ENCODE measurements at places on chromosomes 7 and 10.

DNA sequence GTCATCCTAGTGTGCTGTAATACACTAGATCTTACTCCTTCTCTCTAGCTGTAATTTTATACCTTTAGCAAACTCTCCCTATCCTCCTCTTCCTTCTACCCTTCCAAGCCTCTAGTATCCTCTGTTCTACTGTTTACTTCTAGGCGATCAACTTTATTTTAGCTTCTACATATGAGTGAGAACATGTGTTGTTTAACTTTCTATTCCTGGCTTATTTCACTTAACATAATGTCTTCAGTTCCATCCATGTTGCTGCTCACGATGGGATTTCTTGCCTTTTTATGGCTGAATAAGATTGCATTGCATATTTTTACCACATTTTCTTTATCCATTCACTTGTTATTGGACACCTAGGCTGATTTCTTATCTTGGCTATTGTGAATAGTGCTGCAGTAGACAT lies 318.6 kb downstream of the MALRD1 start:
- DNase-seq, result no peak

- DNase-seq, result no peak
These were observed 24.5 kb downstream of the SSMEM1 start for GRCh38 chr7:130232209-130232608.

DNA sequence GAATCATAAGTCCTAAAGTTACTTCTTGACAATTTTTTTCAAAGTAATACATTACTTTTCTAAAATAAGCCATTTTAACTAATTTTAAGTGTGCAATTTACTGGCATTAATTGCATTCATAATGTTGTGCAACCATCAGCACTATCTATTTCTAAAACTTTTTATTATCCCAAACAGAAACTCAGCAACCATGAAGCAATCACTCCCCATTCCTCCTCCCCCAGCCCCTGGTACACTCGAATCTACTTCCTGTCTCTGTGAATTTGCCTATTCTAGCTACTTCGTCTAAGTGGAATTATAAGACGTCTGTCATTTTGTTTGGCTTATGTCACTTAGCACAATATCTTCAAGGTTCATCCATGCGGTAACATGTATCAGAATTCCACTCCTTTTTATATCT lies 84.9 kb downstream of the MKX start:
- DNase-seq, result no peak

- DNase-seq, result peak; percentile 12
These were observed 363.9 kb downstream of the MALRD1 start for GRCh38 chr10:19412531-19412930.

DNA sequence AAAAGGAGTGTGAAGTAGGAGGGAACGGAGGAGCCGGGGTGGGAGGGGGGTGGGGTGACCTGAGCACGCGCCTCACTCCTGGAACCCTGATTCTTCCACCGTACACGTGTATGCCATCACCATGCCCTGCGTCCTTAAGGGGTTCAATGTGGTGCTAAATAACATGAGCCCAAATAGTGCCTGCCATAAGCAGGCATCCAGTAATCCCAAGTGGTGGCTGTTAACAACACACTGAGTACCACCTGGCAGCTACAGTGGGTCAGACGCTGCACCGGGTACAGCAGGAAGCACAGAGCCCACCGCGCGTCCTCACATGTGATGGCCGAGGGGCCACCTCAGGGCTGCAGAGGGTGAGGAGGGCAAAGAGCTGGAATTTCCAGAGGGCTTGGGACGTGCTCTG lies 81.9 kb downstream of the PTPRN2 start:
- DNase-seq, result no peak

- DNase-seq, result no peak
These were observed 421.0 kb downstream of the PTPRN2 start for GRCh38 chr7:158166386-158167340.

GRCh38 chr7:28871631-28872030 lies 86.5 kb downstream of the TRIL start:
- no peak for DNase-seq

- DNase-seq, result no peak
These were observed 199.7 kb upstream of the LRRN3 start for GRCh38 chr7:110891197-110891596.

- no peak for DNase-seq
These were observed 45.4 kb upstream of the MACROH2A2 start for GRCh38 chr10:70007116-70007820.

DNA sequence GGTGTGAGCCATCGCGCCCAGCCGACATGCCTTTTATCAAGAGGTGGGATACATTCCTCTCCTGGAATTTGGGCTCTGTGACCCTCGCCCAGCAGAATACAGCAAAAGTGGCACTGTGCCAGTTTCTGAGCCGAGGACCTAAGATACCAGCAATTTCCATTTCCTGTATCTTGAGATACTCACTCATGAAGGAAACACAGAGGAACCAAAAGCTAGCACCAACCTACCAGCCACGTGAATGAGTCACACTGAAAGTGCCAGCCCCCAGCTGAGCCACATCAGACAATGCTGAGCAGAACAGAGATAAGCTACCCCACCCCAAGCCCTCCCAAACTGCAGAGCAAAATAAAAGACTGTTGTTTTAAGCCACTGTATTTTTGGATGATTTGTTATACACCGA lies 56.3 kb downstream of the CACUL1 start:
- DNase-seq, result no peak

GRCh38 chr7:35446091-35446490 lies 192.2 kb upstream of the TBX20 start:
- no peak for DNase-seq

DNA sequence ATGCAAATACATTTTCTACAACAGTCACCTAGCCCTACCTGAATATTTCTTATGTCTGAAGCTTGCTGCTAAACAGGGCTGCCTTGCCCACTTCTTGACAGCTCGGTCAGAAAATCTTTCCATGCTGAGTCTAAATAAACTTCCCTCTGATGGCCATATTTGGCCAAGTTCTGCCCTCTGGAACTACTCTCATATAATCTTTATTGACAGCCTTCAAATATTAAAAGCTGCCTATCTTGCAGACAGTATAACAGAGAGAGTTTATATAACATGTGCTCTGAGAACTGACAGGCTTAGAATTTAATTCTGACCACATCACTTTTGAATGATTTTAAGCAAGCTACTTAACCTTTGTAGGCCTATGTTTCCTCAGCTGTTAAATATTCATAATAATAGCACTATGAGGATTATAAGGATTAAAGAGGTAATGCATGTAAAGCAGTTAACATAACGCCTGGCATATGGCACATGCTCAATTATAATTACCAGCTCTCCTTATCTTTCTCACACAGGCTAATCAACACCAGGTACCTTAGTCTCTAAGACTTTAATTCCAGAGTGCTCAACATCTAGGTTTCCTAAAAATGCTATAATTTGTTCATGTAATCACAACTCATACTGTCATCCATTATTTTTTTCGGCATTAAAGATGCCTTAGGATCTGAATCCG lies 334.1 kb downstream of the HPSE2 start:
- DNase-seq, result no peak

GRCh38 chr7:95246831-95247370 lies 77.4 kb downstream of the PON1 start:
- DNase-seq, result peak; percentile 92

DNA sequence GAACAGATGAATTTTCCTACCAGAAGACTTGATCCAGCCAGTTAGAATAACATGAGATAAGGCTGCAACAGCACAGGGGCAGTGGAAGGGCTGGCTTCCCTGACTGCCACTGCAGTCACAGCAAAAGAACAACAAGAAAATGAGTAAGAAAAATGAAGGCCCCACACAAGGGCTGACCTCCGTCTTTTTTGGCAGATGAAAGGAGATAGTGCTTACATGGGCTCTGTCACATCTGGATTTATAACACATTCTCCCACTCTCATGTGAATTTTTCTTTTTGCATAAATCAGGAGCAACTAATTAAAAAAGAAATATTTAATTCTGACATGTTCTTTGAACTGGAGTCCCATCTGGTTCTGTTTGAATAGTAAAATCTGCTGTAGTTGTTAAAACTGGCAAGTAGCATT lies 99.6 kb downstream of the NRP1 start:
- DNase-seq, result peak; percentile 90

DNA sequence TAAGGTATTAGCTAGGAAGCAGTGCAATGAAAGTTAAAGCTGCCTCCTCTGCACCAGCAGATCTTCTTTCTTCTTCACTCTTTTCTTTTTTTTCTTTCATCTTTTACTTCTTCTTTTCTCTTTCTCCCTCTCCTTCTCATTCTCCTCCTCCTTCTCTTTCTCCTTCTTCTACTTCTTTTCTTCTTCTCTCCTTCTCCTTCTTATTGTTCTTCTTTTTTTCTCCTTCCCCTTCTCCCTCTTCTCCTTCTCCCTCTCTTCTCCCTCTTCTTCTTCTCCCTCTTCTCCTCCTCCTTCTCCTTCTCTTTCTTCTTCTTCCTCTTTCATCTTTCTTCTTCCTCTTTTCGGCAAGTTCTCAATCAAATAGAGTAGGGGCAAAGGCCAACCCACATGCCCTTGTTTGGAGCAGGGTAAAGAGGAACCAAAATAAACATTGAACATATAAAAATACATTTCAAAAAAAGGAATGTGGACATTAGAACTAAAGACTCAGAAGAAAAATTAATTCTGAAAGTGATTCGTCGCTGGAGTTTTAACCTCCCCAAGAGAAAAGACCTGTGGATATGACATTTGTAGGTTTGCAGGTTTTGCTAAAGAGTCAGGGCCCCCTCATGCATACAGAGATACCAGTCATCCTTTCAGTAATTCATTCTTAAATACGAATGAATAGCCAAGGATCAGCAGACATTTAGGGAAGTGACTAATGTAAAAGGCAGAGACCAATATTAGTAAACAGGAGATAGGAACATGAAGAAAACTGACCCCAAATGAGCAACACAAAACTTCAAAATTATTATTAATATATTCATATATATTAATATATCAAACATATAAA lies 93.0 kb upstream of the RSU1 start:
- no peak for DNase-seq

GRCh38 chr10:71998119-71998839 lies 34.1 kb downstream of the CHST3 start:
- no peak for DNase-seq

DNA sequence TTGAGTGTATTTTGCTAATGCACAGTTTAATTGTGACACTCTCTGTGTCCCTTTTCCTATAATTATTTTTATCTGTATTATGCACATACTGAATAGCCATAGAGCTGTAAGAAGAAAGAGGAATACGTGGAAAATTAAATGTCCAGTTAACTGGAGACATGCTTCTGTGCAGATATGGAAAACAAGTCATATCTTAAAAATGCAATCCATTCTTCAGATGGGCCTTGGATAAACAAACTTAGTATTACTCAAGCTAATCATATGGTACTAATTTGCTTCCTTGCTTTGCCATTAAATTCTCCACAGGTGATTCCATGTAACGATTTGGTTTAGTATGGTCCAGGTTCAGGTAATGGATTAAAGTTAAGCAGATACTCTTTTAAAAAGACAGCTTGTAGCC lies 201.2 kb upstream of the CELF2 start:
- no peak for DNase-seq

DNA sequence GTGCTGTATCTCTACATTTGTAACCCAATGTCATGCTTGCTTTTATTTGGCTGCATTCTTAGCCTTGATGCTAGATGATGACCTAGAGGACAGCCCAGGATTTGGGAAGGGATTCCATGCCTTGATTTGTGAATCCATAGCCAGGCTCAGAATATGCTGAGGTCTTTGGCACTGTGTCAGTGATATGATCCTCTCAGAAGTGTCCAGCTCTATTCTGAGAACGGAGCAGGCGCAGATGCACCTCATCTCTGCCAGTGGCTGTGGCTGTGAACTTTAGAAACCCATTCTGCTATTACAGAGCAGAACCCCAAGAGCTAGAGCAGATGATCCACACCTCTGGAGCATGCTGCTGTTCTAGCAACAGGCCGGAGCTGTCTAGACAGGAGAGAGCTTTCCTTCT lies 212.8 kb downstream of the TRIL start:
- no peak for DNase-seq

GRCh38 chr7:130180571-130181262 lies 24.5 kb downstream of the TMEM209 start:
- no peak for DNase-seq

DNA sequence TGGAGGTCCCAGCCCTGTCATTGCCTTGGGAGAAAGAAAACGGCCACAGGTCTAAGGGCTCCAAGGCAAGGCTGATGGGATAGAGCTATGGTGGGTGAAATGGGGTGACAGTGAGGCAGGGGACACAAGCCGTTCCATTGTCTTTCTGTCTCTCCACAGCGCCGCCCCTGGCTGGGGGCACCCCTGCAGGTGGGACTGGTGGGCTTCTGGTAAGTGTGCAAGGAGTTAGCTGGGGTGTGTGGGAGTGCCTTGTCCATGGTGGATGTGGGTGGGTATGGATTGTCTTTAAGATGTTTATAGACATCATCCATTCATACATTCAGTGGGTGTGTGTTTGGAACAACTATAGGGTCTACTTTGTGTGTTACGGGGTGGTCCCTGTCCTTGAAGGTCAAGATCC lies 7.5 kb downstream of the SFXN3 start:
- DNase-seq, result no peak

DNA sequence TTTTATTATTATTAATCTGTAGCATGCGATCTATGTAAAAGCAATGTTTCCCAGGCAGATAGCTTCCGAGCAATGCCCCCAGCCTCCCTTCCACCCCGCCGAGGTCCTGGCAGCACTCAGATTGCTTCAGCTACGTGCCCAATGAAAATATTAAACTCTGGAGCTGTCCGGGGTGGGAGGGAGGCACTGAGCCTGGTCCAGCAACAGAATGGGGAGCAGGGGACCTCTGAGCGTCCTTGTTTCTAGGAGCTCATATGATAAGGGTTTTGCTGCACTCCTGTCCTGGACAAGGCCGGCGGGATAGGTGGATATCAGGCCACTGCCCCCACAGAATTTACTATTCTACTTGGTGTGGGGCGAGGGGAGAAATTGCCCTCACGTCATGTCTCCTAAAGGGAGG lies 44.5 kb upstream of the CDK1 start:
- no peak for DNase-seq

- no peak for DNase-seq
These were observed 61.8 kb upstream of the DOCK1 start for GRCh38 chr10:126843299-126843934.

DNA sequence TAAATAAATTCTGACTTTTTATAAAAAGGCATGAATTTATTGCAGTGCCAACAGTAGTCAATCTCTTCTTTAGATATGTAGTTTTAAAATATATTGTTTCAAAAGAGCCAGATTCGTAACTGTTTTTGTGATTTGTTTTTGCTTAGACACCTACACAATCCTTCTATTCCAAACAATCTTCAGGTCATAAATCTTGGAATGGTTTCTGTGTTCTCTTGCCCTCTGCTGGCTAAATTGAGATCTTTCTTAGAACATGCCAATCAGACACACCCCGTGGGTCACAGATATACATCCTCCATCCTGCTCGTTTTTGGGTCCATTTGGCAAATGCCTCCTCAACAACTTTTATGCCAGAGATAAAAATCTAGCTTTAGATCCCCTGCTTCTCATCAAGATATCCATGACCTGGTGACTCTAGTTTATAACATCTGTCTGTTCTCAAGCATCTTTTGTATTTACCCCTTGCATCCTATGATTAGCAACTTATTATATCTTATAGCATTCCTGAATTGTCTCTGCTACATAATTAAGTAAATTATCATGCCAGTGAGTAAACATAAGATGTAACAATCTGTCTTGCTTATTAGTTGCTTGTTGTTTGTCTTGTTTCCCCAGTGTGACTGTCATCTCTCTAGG lies 35.3 kb upstream of the IFRD1 start:
- DNase-seq, result peak; percentile 16

GRCh38 chr10:43437141-43437870 lies 395 bp downstream of the ZNF487 start:
- DNase-seq, result no peak
